ENCODE measurements at places on chromosomes 4 and X.

DNA sequence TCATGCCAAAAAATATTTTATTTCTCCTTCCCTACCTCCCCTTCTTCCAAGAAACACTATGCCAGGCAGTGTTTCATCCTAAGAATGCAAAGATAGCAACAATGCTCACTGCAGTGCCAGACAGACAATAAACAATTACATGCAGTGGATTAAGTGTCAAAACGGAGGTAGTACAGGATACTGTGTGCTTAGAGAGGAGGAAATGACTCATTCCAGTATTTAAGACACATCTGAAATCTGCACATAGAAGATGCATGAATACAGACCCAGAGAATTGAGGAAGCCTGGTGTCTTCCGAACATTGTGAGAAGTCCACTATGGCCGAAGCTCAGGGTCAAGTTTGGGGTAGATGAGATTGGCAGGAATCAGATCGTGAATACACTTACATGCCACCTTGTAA lies 326.4 kb downstream of the PPP3CA start:
- DNase-seq = no peak

- no peak for DNase-seq
Measured at GRCh38 chr4:71709961-71710360, 73.9 kb downstream of the GC start.

GRCh38 chrX:16191605-16192004 lies 24.3 kb downstream of the MAGEB17 start:
- no peak for DNase-seq

DNA sequence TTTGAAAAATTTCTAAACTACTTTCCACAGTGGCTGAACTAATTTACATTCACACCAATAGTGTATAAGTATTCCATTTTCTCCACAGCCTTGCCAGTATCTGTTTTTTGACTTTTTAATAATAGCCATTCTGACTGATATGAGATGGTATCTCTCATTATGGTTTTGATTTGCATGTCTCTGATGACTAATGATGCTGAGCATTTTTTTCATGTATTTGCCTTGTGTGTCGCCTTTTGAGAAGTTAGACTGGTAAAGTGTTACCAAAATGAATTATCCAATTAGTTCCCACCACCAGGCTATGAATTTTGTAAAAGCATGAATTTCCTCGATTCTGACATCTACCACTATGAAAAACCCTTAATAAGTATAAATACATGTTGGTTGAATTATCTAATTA lies 242.2 kb upstream of the GK2 start:
- no peak for DNase-seq

DNA sequence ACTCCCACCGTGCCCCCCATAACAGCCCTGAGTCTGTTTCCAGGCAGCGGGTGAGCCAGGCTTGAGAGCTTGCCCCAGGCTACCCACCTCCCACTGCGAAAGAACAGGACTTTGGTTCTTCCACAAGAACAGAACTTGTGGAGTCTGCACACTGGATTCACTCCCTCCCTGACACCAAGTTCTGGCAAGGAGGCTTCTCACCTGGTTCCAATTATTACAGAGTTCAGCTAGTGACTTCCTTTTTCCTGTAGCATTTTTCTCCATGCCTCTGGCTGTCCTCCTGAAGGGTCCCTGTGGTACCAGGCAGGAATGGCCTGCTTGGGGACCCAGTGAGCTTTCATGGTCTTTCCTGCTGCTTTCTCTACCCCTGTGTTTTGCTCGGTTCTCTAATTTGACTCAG lies 208.6 kb upstream of the SFRP2 start:
- DNase-seq = no peak

- DNase-seq = no peak
Measured at GRCh38 chr4:183633476-183634400, 25.2 kb downstream of the RWDD4 start.

DNA sequence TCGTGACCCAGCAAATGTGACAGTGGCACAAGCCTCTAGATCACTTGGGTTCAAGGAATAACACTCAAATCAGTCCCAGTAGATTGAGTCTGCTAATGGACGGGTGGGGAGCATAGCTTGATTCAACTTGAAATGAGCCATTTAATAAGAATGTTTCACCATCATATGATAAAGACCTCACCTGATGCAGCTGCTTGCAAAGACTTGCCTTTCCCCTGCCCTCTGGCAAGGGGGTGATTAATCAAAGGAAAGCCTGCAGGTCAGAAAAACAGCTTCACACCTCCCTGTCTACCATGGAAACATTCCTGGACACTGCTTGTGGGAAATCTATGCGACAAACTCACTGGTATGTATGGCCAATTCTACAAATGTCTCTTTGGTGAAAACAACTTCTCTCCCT lies 54.5 kb downstream of the CD99L2 start:
- no peak for DNase-seq

GRCh38 chr4:145452447-145453162 lies 29.0 kb upstream of the SMAD1 start:
- DNase-seq = no peak

- no peak for DNase-seq
Measured at GRCh38 chr4:22217480-22217879, 268.9 kb upstream of the KCNIP4 start.

DNA sequence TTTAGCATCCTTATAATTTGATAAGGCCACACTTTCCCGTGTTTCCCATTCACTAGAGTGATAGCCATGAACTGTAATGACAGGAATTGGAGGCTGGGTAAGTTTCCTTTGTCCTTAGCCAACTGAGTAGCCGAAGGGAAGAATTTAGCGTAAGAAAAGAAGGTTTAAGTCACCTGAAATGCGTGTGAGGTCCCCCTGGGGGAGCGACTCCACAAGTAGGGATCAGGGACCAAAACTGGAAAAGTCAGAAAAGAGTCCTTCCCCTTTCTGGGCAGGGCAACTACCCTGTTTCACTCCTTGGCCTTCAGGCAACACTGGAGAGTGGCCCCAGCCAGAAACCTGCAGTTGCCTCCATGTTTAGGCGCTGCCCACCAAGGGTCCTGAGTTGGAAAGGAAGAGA lies 81.6 kb upstream of the MED14 start:
- no peak for DNase-seq

DNA sequence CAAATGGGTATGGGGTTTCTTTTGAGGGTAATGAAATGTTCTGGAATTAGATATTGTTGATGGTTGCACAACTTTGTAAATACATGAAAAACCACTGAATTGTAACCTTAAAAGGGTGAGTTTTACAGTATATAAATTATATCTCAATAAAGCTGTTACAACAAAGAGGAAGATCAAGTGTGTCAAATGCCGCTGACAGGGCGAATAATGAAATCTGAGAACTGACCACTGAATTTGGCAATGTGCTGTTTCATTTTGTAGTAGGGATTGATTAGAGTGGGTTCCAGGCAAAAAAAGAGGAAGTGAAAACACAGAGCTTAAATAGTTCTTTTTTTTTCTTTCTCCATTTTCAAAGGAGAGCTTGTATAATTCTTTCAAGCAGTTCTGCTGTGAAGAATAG lies 161.1 kb upstream of the NAP1L5 start:
- DNase-seq = no peak

DNA sequence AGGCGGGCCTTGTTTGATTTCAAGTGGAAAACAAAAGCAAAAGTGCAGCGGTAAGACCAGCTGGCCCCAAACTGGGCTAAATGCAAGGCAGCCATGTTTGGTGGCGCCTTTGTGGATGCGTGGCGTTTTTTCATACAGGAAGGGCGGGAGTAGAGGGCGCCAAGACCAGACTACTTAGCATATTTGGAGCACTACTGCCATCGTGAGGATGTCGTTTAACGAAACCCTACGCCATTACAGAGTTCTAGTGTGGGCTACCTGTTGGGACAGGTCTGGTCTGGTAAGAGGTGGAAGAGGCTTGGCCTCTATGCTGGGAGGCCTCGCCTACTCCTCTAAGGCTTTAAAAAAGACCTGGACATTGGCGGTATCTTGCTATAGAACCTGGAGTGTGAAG lies 230.7 kb upstream of the STK26 start:
- no peak for DNase-seq

DNA sequence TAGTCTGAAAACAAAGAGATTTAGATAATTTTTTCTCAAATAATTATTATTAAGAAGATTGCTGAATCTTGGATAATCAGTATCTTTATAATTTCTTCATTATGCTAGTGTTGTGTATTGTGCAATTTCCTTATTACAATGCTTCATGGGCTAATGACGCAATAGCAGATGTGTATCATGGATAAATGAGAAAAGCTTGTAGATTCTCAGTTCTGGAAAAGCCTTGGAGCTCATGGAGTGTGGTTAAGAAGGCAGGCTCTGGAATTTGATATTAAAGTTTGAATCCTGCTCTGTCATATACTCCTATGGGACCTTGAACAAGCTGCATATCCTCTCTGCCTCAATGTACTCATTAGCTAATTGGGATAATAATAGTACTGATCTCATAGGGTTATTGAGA lies 18.9 kb upstream of the CXCL8 start:
- DNase-seq = no peak

- DNase-seq = no peak
Measured at GRCh38 chr4:84849051-84849640, 117.3 kb downstream of the WDFY3 start.

DNA sequence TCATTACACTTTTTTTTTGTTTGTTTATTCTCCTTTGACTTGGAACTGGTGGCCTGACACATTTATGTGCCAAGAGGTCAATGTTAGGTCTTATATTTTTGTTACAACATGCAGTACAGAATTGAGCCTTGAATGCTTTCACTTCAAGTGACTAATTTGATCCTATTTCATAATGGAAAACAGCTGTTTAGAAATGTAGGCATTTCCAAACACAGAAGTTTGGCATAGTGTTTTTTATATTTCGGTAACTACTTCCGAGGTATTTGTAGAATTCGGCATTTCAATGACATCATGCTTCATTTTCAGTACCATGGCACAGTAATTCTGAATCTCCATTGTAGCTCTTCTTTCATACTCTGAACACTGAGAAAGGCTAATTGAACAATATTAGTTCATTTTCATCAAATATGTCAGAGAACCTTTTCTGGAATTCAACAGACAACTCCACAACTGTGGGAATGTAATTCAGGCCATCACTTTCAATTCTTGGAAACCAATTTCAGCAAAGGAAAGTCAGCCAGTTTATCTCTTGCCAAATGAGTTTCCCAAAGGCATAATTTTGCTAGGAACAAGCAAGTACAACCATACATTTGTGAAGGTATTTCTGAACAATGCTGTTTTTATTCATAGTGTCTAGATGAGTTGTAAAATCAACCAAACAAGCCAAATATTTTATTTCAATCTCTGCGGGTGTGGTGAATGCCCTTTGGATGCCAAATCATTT lies 11.4 kb downstream of the FAM120C start:
- no peak for DNase-seq

- DNase-seq = peak; percentile 33
Measured at GRCh38 chrX:118254611-118255010, 91.3 kb upstream of the WDR44 start.

GRCh38 chr4:38612646-38613414 lies 51.2 kb upstream of the KLF3 start:
- DNase-seq = no peak

DNA sequence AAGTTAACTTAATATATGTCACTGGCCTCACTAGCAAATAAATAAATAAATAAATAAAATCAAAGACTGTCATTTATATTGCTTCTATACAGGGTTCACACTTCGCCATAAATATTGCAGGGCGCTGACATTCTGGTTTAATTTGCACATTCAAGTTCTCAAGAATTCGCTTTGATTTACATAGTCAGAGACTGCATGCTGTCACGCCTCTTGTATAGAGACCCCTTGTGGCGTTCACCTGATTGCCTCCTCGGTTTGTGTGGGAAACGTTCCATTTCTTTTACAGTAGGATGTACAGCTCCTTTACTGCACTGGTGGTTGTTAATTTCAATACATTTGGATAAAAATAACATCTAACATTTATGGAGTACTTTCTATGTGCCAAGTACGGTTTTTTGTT lies 71.3 kb upstream of the ADGRG2 start:
- no peak for DNase-seq

DNA sequence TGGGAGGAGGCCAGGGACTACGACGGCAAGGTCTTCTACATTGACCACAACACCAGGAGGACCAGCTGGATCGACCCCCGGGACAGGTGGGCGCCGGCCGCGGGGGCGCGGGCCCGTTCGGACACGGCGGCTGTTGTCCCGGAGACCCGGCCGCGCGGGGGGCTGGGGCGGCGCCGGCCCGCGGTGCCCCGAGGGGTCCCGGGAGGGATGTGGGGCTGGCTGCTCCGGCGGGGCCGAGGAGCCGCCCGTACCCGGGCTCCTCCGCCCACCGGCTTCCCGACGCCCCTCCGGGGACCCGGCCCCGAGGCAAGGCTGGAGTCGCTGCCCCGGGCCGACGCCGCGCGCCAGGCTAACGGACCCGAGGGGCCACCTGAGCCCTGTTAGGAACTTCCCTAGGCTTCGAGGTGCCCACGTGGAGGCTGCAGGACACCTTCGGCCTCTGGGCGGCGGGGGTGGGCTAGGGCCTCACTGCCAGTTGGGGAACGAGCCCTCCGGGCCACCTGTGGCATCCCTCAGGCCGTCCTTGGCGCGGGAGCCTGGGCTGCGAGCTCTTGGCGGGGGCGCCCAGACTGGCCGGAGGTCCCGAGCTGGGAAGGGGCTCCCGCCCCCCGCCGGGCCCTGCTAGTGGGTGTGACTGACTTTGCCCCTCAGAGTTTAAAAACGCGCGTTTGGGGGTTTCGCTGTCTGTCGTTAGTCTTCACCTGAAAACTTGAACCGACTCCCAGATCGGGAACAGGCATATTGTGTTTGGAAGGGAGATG lies 660 bp downstream of the WWC2 start:
- peak; percentile 71 for DNase-seq

DNA sequence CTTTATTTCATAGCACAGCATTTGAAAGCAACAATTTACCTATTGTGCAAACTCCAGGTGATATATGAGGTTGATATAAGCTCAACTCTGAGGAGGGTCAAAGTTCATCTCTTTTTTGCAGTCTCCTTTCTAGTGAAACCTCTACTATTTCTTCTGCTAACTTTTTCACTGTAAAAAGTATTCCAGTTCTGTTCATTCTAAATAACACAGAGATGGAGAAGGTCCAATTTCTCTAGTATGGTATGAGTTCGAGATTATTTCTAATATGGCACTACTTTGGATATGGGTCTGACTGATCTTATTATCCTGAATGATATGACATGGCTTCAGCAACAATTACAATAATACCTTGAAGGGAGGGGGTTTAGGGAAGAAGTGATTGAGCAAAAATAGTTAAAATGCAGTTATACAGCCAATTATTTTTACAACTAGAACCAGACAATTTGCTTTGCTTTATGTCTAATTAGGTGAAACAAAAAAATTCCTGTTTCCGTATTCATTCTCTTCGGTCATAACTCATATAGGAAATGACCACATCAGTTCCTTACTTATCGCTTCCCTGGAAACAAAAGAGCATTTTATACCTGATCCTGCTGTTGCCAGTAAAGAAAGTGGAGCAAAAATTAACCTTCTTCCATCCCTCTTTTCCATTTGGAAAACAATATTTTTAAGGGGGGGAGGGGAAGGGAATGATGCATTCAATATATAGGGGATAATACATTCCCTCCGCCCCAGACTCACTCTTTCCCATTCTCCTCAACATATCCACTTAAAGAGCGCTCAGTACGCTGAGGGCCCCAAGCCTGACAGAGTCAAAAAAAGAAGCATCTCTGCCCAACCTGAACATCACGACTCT lies 1.0 kb downstream of the TBC1D9 start:
- DNase-seq = no peak
